ENCODE measurements at places on chromosomes 7 and 10. TPM values are rescaled to one million over a fixed set of nuclear protein-coding genes. Genes with fewer than 3 reads are reported as not detected.

Gene C10orf53
- not detected for total RNA-seq

Gene LRRC17
- total RNA-seq, result 0.12 TPM

Gene HOXA5
- total RNA-seq, result 5.9 TPM

Gene NODAL
- total RNA-seq, result not detected

Gene ADCYAP1R1
- total RNA-seq, result not detected

Gene TRIP6
- total RNA-seq, result 51.6 TPM

Gene FANK1
- total RNA-seq, result 2.8 TPM

Gene ANKRD2
- 7.3 TPM for total RNA-seq

Gene OR13A1
- 0.05 TPM for total RNA-seq

Gene GJC3
- not detected for total RNA-seq

Gene SPACDR
- 0.86 TPM for total RNA-seq

Gene MSS51
- total RNA-seq, result 0.48 TPM

Gene ELMO1
- 3.0 TPM for total RNA-seq

Gene FAM25A
- total RNA-seq, result 0.52 TPM

Gene H2BK1
- total RNA-seq, result not detected

Gene RHOBTB1
- total RNA-seq, result 15.6 TPM

Gene OPN1SW
- not detected for total RNA-seq

Gene DDC
- total RNA-seq, result 1.2 TPM

Gene MEPCE
- total RNA-seq, result 43.3 TPM

Gene CLRN3
- total RNA-seq, result not detected

Gene AFAP1L2
- total RNA-seq, result 23.5 TPM
